ENCODE measurements at places on chromosomes 11 and 22.

DNA sequence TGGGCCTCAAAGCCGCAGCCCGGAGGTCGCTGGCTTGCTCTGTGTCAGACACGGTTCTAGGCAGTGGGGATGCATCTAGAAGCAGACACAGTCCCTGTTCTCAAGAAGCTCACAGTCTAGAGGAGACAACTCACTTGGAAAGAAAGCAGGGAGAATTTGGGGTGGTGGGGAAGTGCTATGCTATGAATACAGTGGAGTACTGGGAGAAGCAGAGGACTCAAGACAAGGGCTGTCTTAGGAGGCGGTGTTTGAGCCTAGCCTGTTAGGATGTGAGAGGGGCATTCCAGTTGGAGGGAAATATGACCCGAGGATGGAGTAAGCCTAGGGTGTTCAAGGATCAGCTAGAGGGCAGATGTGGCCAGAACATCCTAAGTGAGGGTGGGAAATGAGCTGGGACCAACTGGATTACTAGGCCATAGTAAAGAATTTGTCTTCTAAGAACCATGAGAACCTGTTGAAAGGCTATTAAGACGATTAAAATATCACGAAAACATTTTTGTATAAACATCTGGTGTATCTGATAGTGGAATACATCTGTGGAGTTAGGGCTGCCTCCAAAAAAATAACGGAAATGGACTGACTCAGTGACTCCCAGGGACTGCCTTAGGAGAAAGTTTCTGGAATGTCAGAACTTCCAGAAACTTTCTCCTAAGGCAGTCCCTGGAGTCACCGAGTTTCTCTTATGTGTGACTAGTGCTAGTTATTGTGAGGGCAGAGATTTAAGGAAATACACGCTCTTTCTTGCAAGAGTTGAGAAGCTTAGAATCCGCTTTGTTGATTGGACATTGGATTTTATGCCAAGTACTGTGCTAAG lies 1.1 kb upstream of the PITPNB start:
- no peak for DNase-seq

- DNase-seq, result no peak
These were observed 74.7 kb downstream of the MN1 start for GRCh38 chr22:27726686-27727449.

DNA sequence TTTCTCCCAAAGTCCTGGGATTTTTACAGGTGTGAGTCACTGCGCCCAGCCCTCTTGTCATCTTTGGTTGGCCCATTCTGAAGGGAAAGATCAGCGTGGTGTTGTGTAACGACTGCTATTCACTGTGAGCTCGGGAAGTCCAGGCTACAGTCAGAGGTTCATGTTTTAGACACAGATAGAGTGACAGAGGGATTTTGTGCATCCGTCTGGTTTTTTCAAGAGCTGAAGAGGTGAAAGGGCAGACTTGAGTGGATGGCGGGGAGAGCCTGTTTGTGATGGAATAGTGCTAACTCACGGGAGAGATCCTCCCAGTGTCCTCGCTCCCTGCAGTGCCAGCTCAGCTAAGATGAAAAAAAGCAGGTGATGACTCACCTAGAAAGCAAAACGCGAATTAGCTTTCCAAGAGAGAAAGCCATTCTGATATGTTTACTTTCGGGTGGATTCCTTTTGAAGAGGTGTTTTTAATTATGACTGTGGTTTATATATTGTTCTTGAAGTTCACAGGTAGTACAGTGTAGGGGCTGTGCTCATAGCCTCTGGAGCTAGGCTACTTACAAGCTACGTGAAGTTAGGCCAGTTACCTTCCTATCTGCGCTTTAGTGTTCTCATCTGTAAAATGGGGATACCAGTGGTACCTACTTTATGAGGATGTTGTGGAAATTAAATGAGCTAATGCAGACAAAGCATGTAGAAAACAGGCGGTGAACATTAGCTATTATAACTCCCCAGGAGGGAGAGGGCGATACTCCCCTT lies 67.2 kb downstream of the C11orf91 start:
- DNase-seq, result no peak

GRCh38 chr11:93587858-93588581 lies 44.8 kb upstream of the SMCO4 start:
- no peak for DNase-seq

GRCh38 chr11:13094930-13095687 lies 86.0 kb downstream of the RASSF10 start:
- no peak for DNase-seq

DNA sequence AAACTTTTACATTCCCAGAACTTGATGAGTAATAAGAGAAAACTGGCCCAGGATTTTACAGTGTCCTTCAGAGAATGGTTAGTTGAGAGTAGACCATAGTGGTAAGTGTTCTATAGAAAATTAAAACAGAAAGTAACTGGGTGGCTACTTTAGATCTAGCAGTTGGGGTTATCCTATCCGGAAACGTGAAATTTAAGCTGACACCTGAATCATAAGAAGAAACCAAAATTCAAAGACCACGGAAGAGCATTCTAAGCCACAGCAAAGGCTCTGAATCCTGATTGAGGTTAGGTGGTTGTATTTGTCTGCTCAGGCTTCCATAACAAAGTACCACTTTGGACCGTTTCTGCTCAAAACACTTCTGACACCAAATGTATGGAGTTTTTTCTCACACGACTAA lies 34.0 kb downstream of the TTC17 start:
- no peak for DNase-seq

- DNase-seq, result no peak
These were observed 113.0 kb downstream of the ADAMTS15 start for GRCh38 chr11:130561441-130561881.

DNA sequence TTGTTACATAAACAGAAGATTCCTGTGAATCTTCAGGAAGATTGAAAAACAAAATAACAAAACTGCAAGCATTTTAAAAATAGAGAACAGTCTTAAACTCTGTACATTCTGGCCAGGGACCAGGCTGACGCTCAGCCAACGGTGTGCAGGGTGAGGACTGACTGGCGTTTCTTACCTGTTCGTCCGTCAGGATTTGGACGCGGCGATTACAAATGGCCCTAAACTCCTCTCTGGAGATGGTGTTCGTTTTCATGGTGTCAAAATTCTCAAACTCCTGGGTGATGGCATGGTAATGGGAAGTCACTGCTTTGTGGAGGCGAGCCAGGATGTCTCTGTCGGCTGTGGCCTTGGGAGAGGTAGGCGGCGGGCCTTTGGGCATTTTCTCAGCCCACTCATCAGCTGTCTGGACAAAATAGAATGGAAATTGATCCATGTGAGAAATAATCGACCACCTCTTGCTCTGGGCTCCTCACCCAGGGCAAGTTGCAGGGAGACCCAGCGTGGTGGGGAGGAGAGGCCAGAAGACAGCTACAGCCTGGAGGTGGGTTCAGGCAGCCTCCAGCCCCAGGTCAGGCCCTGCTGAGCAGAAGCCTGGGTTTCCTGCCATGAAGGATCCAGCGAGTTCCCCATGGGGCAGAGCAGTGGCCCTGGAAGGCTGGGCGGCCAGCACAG lies 143.0 kb downstream of the MPPED1 start:
- no peak for DNase-seq

All from hypothalamus (tissue), 51 donors.